ENCODE measurements at places on chromosomes 13 and 19.

DNA sequence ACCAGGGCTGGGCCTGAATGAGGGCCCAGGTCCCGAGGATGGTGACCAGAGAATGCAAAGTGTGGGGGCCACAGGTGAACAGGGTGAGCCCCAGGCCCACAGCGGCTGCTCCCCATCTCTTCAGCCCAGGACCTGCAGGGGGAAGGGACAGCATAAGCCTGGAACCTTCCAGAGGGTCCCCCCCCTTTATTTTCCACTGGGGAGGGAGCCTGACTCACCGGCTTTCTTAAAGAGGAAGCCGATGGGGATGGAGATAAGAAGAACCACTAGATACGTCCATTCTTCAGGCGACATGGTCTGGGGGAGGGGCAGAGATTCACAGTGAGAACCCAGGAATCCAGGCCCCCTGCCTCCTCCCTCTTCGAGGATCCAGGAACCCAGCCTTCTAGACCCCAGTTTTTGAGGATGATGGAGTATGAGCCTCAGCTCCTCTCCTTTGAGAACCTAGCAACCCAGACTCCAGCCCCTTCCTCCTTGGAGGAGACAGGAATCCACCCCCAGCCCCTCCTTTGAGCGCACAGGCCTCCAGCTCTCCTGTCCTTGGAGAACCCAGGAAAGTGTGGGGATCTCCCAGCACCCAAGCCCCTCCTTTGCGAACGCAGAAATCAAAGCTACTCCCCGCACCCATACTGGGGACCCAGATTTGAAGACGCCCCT, 1.0 kb downstream of the MBOAT7 start:
- DNase-seq = no peak

- DNase-seq = no peak
Observed at GRCh38 chr13:21917086-21918015, 246.5 kb downstream of the FGF9 start.

DNA sequence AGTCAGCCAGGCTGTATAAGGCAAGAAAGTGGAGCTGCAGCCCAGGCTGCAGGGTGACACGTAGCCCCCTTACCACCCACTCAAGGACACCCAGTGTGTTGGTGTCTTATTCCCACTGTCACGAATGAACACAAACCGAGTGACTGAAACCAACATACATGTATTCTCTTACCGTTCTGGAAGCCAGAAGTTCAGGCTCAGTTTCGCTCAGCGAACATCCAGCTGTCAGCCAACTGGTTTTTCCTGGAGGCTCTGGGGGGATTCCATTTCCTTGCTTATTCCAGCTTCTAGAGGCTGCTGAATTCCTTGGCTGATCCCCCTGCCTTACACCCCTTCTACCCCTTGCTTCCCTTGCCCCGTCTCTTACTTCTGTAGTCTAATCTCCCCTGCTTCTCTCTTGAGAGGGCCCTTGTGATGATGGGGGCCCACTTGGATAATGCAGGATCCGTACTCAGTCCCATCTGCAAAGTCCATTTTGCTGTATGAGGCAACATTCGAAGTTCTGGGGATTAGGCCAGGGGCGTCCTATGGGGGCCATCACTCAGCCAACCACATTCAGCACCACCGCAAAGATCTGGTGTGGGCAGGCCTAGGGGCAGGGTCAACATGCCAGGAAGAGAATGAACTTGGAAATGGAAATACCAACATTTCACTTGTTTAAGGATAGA, 47.3 kb upstream of the MTIF3 start:
- DNase-seq = no peak

DNA sequence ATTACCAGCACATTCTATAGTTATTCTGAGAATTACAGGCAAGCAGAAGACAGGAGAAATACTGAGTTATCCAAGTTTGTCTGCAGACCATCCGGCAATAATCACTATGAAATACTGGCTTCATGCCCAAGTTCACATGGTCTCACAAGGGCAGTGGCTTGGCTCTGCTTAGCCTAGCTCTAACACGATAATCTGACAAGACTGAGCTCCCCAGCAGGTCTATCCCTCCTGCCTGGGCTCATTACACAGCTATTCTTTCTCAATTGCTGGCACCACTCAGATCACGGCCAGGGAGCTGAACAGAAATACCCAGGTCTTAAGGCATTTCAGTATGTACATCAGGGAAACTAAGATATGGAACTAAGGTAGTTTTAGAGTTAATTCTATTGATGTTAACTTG, 361.6 kb upstream of the PCDH20 start:
- DNase-seq = no peak

DNA sequence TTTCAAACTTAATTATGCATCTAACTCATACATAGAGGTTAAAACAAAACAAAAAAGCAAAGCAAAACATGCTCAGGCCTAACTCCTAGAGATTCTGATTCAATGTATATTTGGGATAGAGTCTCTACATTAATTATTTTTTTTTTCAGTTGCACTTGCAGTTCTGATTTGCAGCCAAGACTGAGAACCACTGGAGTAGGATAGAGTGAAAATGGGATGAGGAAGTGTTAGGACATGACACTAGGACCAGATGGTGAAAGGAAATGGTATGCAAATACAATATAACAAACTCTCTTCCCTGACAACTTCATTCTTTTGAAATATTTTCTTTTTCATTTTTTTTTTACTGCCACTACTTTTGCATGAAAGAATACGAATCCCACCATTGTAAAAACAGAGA, 1.8 kb downstream of the CCDC122 start:
- no peak for DNase-seq

DNA sequence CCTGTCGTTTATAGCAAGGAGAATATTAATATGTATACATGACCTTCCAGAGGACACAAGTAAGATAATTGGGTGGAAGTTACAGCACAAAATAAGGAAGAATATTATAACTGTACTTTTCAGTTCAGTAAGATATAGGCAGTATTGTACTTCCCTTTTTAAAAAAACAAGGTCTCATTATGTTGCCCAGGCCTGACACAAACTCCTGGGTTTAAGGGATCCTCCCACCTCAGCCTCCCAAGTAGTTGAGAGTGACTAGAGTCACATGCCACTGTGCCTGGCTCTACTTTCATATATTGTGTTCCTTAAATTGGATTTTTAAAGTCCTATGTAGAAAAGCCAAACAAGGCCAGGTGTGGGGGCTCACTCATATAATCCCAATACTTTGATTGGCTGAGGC, 19.5 kb upstream of the MAB21L1 start:
- no peak for DNase-seq

DNA sequence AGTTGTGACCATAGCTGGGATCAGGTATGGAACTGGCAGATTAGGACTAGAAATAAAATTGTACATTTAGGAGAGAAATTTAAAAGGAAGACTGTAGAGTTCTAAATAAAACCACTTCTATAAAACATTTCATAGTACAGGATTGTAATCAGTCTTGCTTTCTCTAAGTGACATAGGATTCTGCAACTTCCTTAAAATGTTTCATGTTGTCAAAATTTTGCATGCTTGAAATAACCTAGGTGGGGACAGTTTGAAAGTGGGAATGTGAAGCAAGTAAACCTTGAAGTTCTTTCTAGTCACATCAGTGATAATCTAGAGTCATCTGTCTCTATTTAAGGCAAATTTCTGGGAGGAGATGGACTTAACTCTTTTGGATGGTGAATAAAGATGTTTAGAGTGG, 6.7 kb downstream of the TM9SF2 start:
- no peak for DNase-seq

DNA sequence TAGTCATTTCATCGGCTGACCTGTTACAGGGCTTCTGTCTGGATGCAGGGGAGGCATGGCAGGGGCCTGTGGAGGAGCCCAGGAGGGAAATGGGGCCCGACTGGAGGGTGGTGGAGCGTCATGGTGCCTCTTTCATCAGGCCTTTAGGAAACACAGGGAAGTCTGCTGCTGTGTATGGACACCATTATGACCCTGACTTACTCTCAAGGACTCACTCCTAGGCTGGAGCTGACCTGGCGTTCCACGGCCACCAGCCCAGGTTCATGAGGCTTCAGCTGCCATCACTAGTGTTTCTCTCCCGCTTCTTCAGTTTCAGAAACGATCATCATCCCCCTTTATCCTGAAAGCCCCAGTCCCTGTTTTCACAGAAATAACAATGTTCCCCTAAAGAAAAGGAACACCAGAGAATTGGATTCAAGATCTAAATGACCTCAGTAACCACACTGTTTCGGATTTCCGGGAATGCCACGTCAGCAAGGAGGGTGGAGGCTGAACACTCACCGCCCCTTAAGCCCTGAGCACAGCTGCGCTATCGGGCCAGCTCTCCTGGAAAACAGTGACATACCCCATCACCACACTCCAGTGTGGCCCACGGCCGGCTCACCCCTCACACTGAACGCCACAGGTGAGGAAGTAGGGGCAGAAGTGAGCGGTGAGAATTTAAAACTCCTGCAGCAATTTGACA, 67.6 kb downstream of the SOX1 start:
- no peak for DNase-seq

DNA sequence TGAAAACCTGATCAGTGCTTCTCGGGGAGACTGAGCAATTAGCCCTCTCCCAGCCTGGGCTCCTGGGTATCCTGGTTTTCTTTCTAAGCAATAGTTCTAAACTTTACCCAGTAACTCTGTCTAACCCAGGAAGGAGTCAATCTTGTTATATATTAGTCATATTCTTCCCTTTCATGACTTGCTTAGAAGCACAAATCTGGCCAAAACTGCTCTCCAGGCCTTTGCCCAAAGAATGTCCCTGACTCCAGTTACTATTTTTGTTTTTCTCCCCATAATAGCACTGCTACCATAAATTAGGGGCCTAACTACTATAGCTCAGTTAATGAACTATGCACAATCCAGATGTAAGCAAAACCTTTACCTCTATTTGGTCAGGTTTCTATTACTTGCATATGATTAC, 355.8 kb upstream of the HTR2A start:
- no peak for DNase-seq

DNA sequence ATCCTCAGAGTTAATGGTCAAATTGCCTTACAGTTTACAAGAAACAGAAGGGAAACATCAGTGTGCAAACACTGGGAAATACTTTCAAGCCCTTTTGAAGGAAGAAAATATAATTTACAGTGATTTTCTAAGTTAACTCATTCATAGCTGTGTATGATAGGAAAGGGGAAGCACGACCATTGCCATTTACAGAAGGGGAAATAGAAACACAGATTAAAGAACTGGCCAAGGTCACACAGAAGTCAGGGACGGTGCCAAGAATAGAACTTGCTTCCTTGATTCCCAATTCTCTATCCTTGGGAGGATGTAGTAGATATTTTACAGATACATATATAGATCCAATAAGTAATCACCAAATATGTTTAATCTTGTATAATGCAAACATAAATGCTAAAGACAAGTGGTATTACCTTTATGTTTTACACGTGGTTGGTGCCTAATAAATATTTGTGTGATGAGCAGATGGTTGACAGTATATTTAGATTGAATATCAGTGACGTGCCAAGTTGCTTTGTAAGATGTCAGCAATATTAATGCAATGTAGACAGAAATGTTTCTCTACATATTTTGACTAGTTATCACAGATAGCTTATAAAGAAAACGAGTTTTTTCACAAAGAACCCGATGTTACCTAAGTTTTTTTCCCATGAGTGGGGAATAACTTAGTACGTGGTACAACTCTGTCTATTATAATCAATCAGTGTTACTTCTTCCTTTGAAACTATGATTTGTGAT, 73.1 kb downstream of the FLT1 start:
- no peak for DNase-seq

DNA sequence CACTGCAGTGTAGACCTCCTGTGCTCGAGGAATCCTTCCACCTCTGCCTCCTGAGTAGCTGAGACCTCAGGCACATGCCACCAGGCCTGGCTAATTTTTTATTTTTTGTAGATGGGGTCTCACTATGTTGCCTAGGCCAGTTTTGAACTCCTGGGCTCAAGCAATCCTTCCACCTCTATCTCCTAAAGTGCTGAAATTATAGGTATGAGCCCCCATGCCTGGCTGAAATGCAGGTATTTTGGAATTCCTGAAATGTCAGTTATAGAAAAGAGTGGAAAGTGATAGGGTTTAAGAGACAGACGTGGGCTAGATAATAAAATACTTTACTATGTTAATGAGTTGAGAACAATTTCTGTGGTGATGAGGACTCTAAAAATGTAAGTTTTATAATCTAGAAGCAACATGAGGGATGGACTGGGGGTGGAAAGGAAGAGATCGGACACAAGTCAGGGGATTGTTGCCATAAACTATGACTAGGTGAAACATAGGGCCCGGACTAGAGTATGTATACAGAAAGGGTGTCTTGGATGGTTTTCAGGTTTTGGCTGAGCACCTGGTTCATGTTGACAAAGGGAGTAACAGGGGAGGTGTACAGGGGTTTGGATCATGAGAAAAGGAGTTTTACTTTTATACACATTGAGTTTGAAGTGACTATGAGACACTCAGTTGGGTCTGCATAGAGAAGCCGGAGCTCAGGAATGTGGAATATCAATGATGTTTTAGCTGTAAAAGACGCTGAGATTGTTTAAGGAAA, 165.6 kb upstream of the STARD13 start:
- DNase-seq = no peak

DNA sequence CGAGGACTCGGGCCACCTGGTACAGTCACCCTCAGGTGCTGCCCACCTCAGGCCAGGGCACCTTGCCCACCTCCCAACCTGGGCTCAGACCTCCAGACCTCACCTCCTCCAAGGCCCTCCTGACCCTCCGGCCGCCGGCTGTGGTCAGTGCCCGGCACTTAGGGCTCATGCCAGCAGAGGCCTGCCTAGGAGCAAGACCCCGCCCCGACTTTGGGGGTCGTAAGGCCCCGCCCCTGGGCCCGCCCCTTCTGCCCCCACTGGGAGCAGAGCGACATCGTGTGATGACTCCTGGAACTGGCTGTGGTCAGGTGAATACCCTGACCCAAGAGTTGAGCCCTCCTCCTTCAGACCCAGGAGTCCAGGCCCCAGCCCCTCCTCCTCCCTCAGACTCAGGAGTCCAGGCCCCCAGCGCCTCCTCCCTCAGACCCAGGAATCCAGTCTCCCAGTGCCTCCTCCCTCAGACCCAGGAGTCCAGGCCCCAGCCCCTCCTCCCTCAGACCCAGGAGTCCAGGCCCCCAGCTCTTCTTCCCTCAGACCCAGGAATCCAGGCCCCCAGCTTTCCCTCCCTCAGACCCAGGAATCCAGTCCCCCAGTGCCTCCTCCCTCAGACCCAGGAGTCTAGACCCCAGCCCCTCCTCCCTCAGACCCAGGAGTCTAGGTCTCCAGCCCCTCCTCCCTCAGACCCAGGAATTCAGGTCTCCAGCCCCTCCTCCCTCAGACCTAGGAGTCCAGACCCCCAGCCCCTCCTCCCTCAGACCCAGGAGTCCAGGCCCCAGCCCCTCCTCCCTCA, at the start of gene SBK2:
Gene SBK2 (minus strand): TSS at position 183 of the 790 bp plus-strand sequence. CDS start 839 bp downstream, outside the sequence.
- DNase-seq = no peak

DNA sequence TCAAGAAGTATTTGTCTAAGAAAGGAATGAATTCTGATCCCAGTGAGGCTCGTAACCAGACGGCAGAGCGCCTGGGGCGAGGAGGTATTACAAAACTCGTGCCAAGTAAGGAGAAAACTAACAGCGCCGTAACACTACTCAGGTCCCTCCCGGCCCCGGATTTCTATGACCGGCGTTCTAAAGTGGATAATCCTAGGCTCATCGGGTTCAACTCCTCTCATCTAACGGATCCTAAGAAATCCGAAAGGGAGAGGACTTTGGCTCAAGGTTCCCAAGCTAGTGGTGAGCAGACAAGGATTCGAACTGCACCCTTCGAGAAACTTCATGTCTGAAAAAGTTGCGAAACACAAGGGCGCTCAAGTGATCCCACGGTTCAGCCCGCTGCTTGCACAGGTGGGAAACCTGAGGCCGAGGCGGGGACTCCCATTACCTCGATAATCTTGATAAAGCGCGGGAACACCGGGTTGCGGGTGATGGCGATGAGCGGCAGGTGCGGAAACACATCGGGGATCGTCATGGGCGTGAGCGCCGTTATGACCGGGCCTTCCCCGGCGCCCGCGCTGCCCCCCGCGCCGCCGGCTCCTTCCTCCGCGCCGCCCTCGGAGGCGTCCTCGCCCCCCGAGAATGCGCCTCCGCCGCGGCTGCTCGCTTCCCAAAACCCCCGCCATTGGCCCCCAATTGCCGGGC, 529 bp downstream of the LONP1 start:
- DNase-seq = no peak
